Globus pallidus (tissue), 1 donor: ENCODE measurements at places on chromosomes 5 and 9.
A peak's percentile ranks its signal among the peaks of the same experiment; 100 is the strongest.

DNA sequence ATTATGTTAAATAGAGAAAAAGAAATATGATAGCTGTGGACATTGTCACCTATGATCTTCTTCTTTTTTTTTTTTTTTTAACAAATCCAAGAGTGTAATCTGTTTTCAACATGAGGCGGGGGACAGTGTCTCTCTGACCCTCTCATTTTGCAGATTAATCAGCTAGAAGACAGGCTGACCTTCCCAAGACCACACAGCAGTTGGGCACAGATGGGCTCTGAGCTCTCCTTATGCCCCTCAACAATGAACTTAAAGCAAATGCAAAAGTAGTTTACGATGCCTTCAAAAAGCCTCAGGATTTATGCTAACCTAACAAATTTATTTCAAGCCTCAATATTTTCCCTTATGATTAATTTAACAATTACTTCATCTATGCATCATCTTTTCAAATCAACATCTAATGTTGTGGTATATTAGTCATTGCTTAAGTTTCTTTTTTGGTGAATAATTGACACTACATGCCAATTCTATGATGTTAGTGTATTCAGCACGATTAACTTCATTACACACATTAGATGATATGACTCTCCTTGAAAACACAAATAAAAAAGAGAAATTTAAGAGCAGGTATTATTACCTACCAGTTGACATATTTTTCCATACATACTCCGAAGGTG is 7.4 kb downstream of the NFIL3 start:
- DNase-seq = no peak

DNA sequence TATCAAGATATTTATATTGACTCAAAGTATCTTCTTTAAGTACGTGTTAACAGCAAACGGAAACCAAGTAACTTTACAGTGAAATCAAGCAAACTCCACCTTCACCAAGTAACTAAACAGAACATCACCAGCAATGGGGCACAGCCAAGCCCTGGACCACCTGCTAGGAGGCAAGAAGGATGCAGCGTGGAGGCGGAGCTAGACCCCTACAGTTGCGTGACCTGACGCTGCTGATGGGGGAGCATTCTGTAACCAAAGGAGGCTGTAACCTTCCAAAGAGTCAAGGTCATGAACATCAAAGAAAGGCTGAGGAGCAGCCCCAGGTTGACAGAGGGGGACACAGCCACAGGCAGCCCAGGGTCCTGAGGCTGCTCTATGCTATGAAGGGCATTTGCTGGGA is 6.1 kb downstream of the VAV2 start:
- DNase-seq = no peak

DNA sequence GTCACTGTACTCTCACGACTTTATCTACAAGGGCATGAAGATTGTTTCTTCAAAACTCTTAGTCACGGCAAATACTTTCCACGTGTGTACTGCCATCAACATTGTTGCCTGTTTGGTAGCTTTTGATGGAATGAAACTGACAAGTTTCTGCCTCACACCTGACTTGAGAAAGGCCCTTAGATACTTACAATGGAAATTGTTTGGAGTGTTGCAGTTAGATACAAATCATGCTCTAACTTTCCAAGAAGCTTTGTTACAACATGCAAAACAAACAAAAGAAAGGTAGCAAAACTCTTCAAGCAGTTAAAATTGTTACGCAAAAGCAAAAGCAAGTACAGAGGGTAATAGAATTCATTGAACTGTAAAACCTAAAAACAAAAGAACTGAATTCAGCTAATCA is 91.1 kb upstream of the TLE4 start:
- no peak for DNase-seq

GRCh38 chr5:137888466-137888862 is 793 bp upstream of the PKD2L2 start:
- no peak for DNase-seq

GRCh38 chr5:21910731-21911130 is 942.4 kb downstream of the CDH12 start:
- DNase-seq = no peak

- no peak for DNase-seq
Measured at GRCh38 chr5:116404792-116405191, 169.8 kb downstream of the SEMA6A start.

GRCh38 chr9:123311250-123311752 is 42.9 kb upstream of the STRBP start:
- no peak for DNase-seq

- DNase-seq = no peak
Measured at GRCh38 chr9:8492024-8492423, 692.4 kb upstream of the DMAC1 start.

- DNase-seq = no peak
Measured at GRCh38 chr9:127867356-127868277, 9.9 kb downstream of the AK1 start.

- DNase-seq = no peak
Measured at GRCh38 chr5:91293131-91293530, 90.0 kb downstream of the ARRDC3 start.

DNA sequence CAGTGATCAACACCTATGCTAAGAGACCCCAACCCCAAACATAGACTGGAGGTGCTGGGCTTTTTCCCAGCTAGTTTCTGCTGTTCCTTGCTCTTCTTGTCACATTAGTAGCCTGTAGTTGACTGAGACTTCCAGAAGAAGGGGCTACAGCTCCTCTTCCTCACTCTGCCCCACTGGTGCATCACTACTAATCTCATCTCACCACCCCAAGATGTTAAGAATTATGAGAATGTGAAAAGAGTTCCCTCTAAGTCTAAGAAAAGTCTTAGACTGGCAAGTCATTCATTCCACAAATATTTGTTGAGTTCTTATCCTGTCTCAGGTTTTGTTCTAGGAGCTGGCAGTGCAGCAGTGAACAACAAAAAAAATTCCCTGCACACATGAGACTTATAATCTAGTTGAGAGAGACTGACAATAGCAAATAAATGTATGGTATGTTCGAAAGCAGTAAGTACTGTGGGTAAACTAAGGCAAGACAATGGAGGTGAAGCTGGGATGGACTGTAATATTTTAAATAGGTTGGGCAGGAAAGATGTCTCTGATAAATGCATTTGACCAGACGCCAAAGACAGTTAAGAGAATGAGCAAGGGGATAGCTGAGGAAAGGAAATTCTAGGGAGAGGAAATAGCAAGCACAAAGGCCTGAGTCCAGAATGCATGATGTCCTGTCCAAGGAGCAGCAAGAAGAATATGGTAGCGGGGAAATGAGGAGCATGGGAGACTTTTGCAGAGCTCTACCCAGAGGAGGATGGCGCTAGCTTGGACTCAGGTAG is 92.3 kb downstream of the PTCD2 start:
- no peak for DNase-seq

DNA sequence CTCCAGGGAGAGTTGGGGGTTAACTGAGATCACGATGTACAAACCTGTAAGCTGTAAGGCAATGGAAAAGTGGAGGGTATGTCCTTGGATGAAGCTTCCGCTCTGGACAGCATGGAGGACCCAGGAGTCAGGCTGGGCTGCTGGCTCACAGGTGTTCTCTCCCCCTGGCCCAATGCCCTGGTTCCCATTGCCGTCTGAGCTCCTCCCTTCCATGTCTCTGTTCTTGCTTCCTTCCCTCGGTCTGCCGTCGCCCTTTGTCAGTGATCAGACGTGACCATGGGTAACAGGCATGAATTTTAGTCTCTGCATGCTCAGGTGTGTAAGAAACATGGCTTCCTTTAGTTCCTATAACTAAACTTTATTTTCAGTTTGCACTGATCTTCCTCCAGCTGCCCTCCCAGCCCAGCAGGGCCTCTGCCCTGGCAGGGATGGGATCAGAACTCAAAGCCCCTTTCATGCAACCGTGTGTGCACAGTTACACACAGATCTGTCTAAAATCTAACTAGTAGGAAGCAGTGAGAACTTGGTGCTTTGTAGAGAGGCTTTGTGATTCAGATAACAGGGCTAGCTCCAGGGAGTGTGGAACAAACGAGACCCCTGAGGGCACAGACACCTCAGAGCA is 51.7 kb upstream of the KCNMB1 start:
- DNase-seq = no peak

- DNase-seq = no peak
Measured at GRCh38 chr9:1978941-1979340, 36.2 kb upstream of the SMARCA2 start.

GRCh38 chr9:127142931-127143464 is 20.6 kb upstream of the ANGPTL2 start:
- DNase-seq = no peak

GRCh38 chr5:178160176-178160575 is 6.5 kb upstream of the NHP2 start:
- DNase-seq = no peak

GRCh38 chr5:38889424-38889823 is 43.6 kb downstream of the OSMR start:
- DNase-seq = no peak

GRCh38 chr5:163339148-163339547 is 98.2 kb upstream of the CCNG1 start:
- DNase-seq = no peak

DNA sequence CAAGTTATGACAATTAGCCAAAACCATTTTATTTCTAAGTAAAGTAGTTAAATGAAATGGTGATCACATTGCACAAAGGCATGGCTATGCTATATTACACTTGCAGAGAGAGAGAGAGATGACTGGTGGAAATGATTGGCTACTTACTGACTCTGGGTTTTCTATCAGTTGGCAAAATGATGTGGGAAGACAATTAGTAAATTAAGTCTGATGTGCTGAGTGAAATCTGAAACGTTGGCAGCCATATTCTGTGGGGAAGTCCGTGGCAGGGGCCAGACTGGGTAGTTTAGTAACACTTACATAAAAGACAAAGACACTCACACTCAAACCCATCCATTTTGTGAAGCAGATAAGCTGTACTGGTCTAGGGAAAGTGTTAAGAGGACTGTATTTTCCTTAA is 61.6 kb downstream of the ANXA1 start:
- no peak for DNase-seq

GRCh38 chr9:104682642-104683041 is 11.7 kb upstream of the OR13D1 start:
- DNase-seq = peak; percentile 38

DNA sequence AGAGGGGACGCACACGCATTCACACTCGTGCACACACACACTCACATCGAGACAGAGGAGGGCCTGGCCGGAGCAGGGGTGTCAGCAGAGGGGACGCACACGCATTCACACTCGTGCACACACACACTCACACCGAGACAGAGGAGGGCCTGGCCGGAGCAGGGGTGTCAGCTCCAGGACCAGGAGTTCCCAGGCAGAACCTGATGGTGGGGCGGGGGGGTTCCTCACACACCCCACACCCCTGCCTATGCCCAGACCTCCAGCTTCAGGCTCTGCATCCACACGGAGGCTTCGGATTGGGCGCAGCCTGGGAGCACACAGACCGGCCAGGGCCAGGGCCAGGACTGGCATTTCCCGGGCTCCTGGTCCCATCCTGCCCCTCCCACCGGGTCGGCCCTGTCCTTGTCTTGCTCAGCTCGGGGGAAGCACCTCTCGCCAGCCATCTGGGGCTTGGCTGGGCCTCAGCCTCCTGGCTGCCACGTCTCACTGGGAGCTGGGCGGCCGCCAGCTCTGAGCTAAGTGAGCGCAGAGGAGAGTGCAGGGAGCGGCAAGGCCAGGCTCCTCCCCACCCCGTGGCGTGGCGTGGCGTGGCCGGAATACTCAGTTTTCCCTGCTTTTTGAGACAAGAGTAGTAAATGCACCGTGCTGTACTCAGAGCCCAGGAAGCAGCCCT is 31.3 kb downstream of the ADAMTS2 start:
- peak; percentile 37 for DNase-seq

DNA sequence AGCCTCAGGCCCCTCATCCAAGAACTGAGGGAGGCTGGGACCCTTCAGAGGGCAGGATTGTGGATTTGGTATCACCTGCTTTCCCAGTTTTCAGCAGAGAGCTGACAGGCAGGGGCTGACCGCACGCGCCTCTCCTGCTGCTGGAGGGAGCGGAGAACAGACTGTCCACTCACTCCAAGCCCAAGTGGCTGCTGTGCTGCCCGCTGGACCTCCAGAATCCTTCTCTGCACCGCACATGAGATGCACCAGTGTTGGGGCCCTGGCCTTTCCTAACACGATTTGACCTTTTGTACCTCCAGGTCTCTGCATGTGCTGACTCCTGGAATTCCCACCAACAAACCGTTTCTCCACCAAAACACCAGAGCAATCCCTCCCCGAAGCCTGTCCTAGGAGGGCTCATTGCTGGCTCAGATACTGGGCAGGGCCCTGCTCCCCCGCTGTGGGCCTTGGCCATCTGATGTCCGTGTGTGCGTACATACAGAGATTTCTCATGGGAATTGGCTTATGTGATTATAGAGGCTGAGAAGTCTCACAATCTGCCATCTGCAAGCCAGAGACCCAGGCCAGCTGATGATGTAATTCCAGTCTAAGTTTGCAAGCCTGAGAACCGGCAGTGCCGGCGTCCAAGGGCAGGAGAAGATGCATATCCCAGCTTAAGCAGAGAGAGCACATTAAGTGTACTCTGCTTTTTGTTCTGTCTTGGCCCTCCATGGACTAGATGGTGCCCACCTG is 141.7 kb downstream of the GADD45G start:
- no peak for DNase-seq

GRCh38 chr5:67807439-67807888 is 408.1 kb upstream of the PIK3R1 start:
- no peak for DNase-seq

DNA sequence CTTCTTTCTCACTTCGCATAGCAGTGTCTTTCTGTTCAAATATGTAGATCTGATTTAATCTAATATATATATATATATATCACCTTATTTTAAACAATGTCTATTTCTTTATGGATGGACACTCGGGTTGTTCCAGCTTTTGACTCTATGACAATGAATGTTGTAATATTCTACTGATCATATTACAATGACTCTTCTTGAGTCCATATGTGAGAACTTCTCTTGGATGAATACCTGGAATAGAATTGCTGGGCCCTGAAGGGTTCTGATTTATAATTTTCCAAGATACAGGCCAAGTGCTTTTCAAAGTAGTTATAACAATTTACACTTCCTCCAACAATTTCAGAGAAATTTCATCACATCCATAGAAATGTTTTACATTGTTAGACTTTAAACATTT is 28.8 kb downstream of the NTRK2 start:
- no peak for DNase-seq

GRCh38 chr5:93107805-93108520 is 473.1 kb downstream of the NR2F1-AS1 start:
- DNase-seq = no peak

DNA sequence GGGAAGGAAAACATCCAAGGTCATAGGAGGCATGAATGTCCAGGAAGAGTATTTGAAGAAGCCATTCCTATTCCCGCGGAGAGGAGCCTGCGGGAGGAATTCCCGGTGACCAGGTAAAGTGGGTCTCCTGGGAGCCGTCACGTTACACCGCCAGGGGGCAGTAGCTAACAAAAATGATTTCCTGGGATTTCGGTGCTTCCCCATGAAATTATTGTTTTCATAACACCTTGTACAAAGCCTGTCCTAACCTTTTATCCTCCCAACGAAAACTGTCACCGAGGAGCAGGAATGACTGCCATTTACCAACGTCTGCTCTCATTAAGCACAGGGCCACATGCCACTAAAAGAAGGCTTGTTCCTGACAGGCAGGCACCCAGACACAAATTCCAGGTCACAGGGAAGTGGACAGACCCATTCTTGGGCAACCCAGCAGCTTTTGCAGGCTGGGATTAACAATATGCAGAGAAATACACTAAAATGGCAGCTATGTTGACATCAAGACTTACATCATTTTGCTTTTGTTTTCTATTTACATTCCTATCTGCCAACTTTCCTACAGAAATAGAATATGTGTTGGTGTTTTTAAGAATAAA is 41.2 kb upstream of the CTSL start:
- DNase-seq = peak; percentile 31

- no peak for DNase-seq
Measured at GRCh38 chr5:7518947-7519560, 123.1 kb downstream of the ADCY2 start.

GRCh38 chr5:145056800-145057199 is 778.3 kb downstream of the PRELID2 start:
- no peak for DNase-seq
